ENCODE measurements at places on chromosomes 3 and 15. TPM values are rescaled to one million over a fixed set of nuclear protein-coding genes. Genes with fewer than 3 reads are reported as not detected.

DNA sequence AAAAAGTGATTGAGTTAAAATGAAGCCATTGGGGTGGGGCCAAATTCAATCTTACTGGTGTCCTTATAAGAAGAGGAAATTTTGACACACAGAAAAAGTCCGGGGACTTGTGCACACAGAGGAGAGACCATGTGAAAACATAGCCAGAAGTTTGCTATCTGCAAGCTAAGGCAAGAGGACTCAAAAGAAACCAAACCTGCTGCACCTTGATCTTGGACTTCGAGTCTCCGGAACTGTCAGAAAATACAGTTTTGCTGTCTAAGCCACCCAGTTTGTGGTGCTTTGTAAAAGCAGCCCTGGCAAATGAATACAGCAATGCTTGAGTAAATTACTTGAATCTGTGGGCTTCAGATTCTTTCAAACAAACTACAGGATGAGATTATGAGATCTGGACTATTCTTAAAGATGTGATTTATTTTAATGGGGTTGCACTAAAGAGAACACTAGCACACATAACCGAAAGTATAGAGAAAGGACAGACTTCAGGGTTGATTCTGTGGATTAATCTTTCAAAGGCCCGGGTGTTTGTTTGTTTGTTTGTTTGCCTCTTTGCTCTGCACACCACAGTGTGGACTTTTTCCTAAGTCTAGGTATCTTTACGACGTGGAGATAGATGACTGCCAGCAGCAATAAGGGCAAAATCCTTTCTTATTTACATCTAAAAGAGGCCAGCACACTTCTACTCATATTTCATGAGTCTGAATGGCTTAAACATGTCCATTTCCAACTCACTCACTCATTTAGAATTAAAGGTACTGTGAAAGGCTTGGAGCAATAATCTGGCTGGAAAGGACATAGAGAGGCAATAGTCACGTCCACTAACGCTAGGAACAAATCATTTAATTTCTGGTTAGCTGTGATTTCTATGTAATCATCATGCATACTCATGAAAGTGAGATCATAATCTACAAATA, 53.9 kb upstream of the SSR3 start:
- no peak overlapping the region for H3K27ac ChIP-seq
- H3K4me3 ChIP-seq = no peak overlapping the region
- peaks cover 5% of the 10 kb centered on the region for H3K4me1 ChIP-seq
- no peaks in the 10 kb centered on the region for H3K36me3 ChIP-seq
- DNase-seq = no peak

TEX55 gene
- total RNA-seq = not detected

CFAP91 gene
- total RNA-seq = 0.41 TPM

- H3K36me3 ChIP-seq = no peaks in the 10 kb centered on the region
- H3K27me3 ChIP-seq = peaks cover 36% of the 10 kb centered on the region
- H3K4me1 ChIP-seq = no peaks in the 10 kb centered on the region
- no peak overlapping the region for H3K4me3 ChIP-seq
Observed at GRCh38 chr15:91126080-91126479, 26.0 kb downstream of the SV2B start.

- no peak for DNase-seq
- no peaks in the 10 kb centered on the region for H3K27me3 ChIP-seq
- H3K27ac ChIP-seq = no peak overlapping the region
- no peaks in the 10 kb centered on the region for H3K36me3 ChIP-seq
Observed at GRCh38 chr15:96670389-96670788, 339.9 kb downstream of the NR2F2 start.

- H3K4me1 ChIP-seq = peaks cover 2% of the 10 kb centered on the region
- no peak overlapping the region for H3K27ac ChIP-seq
- H3K36me3 ChIP-seq = peaks cover 9% of the 10 kb centered on the region
- no peak overlapping the region for H3K4me3 ChIP-seq
Observed at GRCh38 chr15:44529864-44530604, 6.9 kb upstream of the EIF3J start.

Data from activated T-cell treated with anti-CD3 and anti-CD28 coated beads, Interleukin-2, amount 50 U/mL, for 72 hours (primary cell).